ENCODE measurements at places on chromosomes 1 and 21.

- DNase-seq = no peak
These were observed 6.6 kb downstream of the PEAR1 start for GRCh38 chr1:156899956-156900718.

GRCh38 chr1:106960412-106960811 is 96.1 kb upstream of the PRMT6 start:
- no peak for DNase-seq

DNA sequence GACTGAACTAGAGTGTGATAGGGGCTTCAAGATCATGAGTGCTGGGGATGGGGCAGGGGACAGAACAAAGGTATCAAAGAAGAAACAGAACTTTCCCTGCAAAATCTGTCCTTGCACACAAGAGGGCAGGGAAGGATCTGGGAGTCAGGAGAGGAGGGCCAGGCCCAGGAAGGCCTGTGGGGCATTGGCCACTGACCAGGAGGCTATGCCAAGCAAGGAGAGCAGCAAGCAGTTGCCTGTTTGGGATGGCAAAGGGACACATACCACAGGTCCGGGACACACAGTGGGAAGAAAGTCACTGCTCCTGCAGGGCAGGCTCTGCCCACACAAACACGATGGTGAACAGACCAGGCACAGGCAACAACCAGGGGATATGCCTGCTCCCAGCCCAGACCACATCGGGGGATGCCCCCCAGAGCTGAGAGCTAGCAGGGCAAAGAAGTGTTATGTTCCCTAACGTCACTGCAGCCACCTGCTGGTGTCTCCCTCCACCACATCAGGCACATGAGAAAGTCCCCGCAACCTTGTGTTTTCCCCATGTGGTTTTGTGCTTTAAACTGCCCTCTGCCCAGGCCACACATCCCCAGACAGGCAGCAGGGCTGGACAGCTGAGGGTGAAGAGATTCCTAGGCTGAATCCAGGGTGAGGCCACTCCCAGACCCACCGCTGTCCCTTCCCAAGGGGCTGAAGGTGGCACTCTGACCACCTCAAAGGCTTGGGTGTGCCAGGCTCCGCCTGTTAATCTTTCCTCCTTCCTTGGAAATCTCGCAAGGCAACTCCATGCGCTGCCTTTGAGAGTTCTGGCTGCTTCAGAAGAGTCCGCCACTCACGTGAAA is 53.6 kb downstream of the KIF21B start:
- DNase-seq = no peak

- peak; percentile 44 for DNase-seq
These were observed 7.1 kb downstream of the NBL1 start for GRCh38 chr1:19651141-19651737.

DNA sequence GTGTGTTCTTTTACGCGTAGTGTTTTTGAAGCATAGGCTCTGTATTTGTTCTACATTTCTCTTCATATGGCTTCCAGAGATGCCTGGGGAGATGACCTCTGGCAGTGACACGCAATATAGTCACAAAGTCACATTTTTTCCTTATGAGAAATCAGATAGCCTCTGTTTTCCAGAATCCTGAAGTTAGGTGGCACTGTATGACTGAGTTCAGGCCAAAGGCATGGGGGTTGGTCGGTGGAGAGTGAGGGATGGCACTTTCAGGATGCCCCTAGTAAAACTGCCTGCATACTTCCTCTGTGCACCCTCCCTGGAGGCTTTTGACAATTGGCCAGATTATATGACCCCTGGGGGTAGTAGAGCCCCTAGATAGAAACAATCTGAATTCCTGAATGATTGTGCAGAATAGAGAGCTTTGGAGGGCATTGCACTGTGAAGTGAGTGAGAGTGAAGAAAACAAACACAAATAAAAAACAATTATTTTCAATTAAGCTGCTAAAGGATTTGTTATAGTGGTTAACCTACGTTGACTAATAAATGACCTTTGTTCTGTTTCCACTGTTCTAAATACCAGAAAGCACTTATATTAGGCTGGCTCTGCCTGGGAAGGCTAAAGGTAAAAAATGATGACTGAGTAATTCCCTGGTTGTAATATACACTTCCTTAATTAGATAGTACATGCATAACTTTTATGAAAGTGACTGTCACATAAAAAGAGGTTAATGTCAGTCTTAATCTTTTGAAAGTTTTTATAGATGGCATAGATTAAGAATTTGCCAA is 1660.8 kb downstream of the PLA2G4A start:
- no peak for DNase-seq

DNA sequence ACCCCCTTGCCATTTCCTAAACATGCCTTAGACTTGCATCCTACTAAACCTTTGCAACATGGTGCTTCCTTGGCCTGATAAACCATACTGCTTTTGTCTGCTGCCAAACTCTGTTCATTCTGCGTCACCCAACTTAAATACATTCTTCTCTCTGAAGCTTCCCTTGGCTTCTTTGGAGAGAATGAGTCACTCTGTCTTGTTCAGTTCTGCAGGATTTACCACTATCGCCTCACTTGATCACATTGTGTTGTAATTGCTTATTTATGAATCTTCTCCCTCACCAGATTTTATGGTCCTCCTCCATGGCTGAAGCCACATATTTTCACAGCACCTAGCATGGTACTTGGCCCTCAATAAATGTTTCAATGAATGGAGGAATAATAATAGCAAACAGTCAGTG is 21.7 kb upstream of the TUT4 start:
- no peak for DNase-seq

DNA sequence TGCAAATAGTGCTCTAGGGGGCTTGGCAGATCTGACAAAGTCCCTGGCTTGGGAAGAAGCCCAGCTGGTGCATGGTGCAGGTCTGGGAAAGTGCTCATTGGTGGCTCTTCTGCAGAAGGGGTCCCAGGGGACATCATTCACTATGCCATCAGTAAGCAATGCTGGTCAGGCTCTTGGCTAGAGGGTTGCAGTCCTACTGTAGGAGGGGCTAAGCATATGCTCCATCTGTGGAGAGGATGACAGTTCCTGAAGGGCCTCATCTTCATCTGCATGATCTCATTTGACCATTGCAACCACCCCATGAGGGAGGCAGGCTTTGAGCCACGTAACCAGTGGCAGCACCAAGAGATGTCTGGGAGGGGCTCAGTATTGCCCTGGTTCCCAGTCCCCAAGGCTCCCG is 31.5 kb upstream of the VASH2 start:
- no peak for DNase-seq

- no peak for DNase-seq
These were observed 120.5 kb downstream of the ATF6 start for GRCh38 chr1:161886589-161886988.

GRCh38 chr1:54297596-54298283 is 97.8 kb downstream of the MRPL37 start:
- DNase-seq = no peak

GRCh38 chr1:32696041-32696440 is 6.5 kb downstream of the SYNC start:
- no peak for DNase-seq

- no peak for DNase-seq
These were observed 18.7 kb upstream of the FAM78B start for GRCh38 chr1:166185526-166185925.

DNA sequence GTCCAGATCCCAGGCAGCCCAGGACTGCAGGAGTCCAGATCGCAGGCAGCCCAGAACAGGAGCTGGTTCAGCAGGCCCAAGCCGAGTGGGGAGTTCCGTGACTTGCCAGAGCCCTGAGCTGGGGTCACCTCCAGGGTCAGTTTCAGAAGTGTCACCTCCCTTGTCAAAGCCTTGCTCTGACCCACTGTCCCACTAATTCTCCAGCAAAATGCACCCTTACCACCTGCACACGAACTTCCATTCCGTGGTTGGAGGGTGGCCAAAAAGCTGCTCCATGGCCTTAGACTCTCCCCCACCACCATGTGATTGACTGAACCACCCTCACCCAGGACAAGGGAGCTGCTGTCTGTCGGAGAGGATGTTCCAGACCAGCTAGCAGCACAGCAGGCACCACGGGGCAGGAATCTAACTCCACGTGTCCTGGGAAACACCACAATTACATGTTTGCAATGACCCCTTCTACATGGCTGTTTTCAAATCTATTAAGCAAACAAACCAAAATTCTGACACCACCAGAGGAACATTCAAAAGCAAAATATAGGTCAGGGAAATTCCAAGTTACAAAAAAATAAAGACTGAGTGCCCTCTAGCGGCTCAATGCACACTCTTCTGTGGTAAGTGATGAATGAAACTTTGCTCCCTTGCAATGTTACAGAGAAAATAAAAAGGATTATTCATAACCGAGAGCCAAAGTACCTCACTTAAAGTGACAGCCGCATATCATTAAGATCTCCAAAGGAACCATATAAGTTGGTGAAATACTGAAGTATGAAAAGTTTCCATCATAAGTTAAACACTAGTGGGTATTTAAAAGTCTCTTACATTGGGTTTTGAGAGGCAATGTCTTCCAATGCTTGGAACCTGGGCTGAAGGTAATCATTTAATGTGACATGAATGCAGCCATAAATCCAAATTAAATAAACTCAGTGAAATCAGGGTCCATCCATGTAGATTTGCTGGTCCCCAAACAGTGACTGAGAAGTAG is 76.3 kb downstream of the NPHP4 start:
- no peak for DNase-seq

- DNase-seq = no peak
These were observed 132.9 kb downstream of the RHOU start for GRCh38 chr1:228867951-228868730.

GRCh38 chr1:150846473-150847146 is 29.8 kb downstream of the ARNT start:
- no peak for DNase-seq

GRCh38 chr1:179831852-179832699 is 45.5 kb downstream of the TOR1AIP2 start:
- no peak for DNase-seq

DNA sequence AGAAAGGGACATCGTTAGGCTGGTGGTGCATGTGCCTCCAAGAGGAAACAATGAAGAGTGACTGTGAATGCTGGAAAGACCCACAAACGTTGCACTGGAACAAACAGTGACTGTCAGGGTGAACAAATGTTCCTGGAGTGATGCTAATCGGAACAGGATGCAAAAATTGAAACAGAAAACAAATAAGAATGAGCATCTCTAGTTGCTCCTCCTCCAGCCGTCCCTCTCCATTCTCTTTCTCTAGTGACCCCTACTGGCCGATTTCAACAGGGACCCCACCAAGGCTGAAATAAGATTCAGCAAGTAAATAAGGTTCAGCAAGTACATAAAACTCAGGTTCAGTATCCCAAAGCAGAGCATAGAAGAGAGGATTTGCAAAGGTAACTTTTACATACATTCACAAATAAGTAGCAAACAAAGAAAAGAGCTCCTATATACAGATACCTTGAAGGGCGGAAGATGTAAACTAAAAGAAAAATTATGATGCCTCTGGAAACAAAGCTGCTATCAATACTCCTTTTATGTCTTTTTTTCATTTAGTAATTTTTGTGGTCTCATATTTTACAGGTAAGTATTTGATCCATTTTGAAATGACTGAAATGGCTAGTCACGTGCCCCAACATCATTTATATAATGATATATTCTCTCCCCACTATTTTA is 836.1 kb upstream of the ADAMTS5 start:
- DNase-seq = no peak

DNA sequence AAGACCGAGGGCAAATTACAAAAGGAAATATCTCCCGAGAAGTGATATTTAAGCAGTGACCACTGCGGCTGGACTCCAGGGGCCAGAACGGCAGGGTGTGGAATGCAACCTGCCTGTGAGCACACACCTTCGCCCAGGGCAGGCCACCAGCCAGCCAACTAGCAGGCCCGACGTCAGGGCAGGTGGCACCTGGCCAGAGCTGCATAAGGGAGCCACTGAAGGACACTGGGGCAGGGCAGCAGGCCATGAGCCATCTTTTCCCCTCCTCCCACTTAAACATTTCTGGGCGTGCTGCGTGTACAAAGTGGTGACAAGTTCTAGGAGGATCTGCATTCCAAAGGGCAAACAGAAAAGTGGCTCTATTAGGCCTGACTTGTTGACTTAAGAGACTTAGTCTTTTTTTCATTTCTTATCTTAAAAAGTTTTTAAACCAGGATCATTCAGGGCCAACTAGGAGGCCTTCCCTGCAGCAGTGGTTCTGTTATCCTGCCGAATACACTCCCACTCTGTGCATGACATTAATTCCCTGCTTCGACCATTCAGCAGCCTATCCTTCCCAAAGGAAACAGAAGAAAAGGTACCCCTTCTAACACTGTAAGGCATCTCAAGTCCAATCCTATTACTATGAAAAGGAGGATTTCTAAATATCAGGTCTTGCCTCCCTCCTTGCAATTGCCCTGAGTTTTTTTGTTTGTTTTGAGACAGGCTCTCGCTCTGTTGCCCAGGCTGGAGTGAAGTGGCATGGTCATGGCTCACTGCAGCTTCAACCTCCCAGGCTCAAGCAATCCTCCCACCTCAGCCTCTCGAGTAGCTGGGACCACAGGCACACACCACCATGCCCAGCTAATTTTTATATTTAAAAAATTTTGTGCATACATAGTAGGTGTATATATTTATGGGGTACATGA is 96.3 kb downstream of the BCAR3 start:
- DNase-seq = peak; percentile 31

GRCh38 chr1:157245823-157246222 is 107.6 kb upstream of the ETV3 start:
- DNase-seq = no peak

- DNase-seq = no peak
These were observed 35.3 kb upstream of the ACTL8 start for GRCh38 chr1:17719874-17720273.

GRCh38 chr1:204763773-204764427 is 78.4 kb upstream of the LRRN2 start:
- peak; percentile 60 for DNase-seq

GRCh38 chr1:35557118-35557610 is at the start of gene KIAA0319L:
KIAA0319L (minus strand) TSS chr1:35557403; CDS start chr1:35554491, 2,912 bp downstream.
- DNase-seq = peak; percentile 62

DNA sequence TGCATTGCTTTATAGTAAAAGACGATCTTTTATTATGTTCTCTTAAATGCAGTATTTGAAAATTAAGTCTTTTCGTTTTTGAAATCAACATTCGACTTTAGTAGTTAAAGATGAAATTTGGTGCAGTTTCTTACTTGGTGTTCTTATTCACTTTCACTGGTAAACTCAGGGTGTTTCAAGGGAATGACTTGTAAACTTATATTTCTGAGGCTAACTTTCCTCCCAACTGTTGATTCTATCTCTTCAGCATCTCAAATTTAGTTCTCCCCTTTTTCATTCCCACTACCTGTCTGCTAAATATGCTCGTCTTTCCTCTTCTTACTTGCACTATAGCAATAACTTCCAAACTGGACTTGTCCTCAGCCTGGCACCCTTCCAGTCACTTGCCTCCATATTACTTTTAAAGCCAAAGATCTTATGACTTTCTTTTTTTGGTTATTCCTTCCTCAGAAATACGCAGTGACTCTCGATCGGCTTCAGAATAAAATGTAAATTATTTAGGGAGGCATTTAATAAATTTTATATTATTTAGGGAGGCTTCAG is 988 bp downstream of the SLC35A3 start:
- no peak for DNase-seq

GRCh38 chr1:212591922-212592321 is 16.6 kb upstream of the ATF3 start:
- no peak for DNase-seq

All from progenitor cell of endocrine pancreas (in vitro differentiated cells).